ENCODE measurements at places on chromosomes 4 and X. TPM values are rescaled to one million over a fixed set of nuclear protein-coding genes. Genes with fewer than 3 reads are reported as not detected.

The LEF1 gene
- total RNA-seq = 0.63 TPM

The ZNF827 gene
- total RNA-seq = 16.7 TPM

The EVC2 gene
- total RNA-seq = 15.5 TPM

The PLS3 gene
- total RNA-seq = 309 TPM

The RAB33A gene
- total RNA-seq = 3.0 TPM

The LRP2BP gene
- 0.74 TPM for total RNA-seq

The CTAG1A gene
- total RNA-seq = not detected

The RRH gene
- total RNA-seq = not detected

The GLRB gene
- total RNA-seq = 3.0 TPM

The SSX3 gene
- total RNA-seq = not detected

The CHM gene
- 16.5 TPM for total RNA-seq

The DCAF8L2 gene
- not detected for total RNA-seq

The NUDT9 gene
- 15.5 TPM for total RNA-seq

The NR3C2 gene
- total RNA-seq = 4.7 TPM

The CXCL11 gene
- total RNA-seq = not detected

The POU3F4 gene
- total RNA-seq = not detected

The TACR3 gene
- total RNA-seq = 0.09 TPM

The FAM9C gene
- total RNA-seq = not detected

The MGARP gene
- total RNA-seq = 56.9 TPM

Data from fibroblast of the aortic adventitia (primary cell).